Activated CD8-positive, alpha-beta T cell treated with anti-CD3 and anti-CD28 coated beads for 36 hours (primary cell): ENCODE measurements at places on chromosomes 2 and 18. TPM values are rescaled to one million over a fixed set of nuclear protein-coding genes. Genes with fewer than 3 reads are reported as not detected.

- peak; percentile 84 for DNase-seq
These were observed 118.1 kb downstream of the MSH2 start for GRCh38 chr2:47520825-47521665.

DNA sequence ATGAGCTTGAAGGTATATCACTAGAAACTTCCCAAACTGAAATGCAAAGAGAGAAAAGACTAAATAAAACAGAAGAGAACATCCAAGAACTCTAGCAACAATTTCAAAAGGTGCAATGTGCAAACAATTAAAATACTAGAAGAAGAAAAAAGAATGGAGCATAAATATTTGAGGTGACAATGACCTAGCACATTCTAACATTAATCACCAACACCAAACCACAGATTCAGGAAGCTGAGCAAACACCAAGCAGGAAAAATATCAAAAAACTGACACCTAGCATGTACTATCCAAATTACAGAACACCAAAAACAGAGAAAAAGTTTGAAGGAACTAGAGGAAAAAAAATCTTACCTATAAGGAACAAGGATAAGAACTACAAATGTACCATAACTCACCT is 460.8 kb downstream of the IRS1 start:
- DNase-seq: no peak

- DNase-seq: no peak
These were observed 31.6 kb downstream of the STK39 start for GRCh38 chr2:168215813-168216212.

DNA sequence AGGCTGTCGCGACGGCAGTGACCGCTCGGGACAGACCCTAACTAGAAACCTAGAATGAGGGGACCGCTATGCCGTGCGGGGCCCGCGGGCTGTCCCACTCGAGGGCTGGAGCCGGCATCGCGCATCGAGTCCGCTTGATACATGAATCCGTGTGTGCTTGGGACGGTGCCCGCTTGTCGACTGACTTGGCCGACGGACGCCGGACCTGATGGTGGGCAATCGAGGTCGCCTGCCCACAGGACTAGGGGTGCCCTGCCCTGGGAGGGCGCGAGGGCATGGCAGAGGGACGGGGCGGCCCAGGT is 749 bp upstream of the PTMA start:
- DNase-seq: peak; percentile 69

- no peak for DNase-seq
These were observed 120.1 kb upstream of the SLC1A4 start for GRCh38 chr2:64869126-64869525.

GRCh38 chr2:230657462-230657861 is 55.2 kb upstream of the CAB39 start:
- DNase-seq: no peak

Gene SPATA3
- 0.59 TPM for total RNA-seq

Gene CNGA3
- not detected for total RNA-seq

Gene TANC1
- 0.92 TPM for total RNA-seq

Gene LHCGR
- total RNA-seq: not detected

Gene G6PC2
- total RNA-seq: not detected

Gene HOXD13
- not detected for total RNA-seq

Gene DNAH6
- 1.3 TPM for total RNA-seq

Gene RBMS1
- total RNA-seq: 38.6 TPM
